ENCODE measurements at places on chromosomes 12 and 14.

DNA sequence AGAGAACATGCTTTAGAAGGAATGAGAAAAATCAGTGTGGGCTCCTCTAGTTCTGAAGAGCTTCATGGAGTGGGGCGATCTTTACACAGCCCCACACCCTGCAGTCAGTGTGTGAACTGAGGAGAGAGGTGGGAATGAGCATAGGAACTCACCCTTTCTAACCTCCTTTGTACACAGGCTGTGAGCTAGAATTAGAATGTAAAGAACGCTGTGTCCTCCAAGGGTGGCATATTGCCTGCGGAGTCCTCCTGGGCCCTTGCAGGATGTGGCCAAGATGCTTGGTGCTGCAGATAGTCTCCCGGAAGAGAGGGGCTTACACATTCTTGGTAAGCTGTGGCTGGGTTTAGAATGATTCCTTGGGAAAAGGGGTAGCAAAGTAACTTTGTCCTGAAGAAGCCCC lies 43.9 kb downstream of the NINJ2 start:
- no peak for DNase-seq

GRCh38 chr12:26987634-26988424 lies 26.4 kb downstream of the TM7SF3 start:
- no peak for DNase-seq

GRCh38 chr14:104142946-104143470 lies 4.6 kb downstream of the KIF26A start:
- no peak for DNase-seq

GRCh38 chr12:31527083-31527482 lies 63.9 kb downstream of the DENND5B start:
- no peak for DNase-seq

DNA sequence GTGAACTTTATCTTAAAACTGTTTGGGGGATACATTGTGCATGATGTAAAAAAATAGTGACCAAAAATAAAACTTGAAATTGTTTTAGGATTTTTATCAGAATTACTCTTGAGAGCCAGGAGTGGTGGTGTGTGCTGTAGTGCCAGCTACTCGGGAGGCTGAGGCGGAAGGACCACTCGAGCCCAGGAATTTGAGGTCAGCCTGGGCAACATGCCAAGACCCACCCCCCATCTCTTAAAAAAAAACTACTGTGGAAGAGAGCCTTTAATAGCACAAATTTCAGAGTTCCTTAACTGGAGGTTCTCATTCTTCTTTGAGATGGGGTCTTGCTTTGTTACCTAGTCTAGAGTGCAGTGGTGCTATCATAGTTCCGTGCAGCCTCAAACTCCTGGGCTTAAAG lies 21.5 kb downstream of the CPSF2 start:
- DNase-seq: no peak

- peak; percentile 22 for DNase-seq
Observed at GRCh38 chr14:30559638-30560091, 707 bp downstream of the G2E3 start.

DNA sequence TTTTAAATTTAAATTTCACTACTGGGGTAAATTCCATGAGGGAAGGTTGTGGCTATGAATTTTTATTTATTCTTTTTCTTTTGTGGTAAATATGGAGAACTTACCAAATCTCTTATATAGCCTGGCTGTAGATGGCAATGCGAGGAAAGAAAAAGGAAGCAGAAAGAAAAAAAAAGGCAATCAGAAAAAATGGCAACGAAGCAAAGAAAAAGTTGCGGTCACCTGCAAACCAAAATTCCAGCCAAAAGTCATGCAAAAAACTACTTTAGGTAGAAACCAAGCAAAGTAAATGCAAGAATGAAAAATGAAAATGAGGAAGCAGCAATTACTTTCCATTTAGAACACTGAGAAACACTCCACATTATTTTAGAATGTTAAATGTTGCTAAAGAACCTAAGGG lies 69.5 kb upstream of the GNPNAT1 start:
- DNase-seq: no peak

GRCh38 chr12:6206327-6206726 lies 6.1 kb downstream of the CD9 start:
- DNase-seq: no peak

- DNase-seq: peak; percentile 80
Observed at GRCh38 chr12:93060666-93061472, 131.8 kb upstream of the EEA1 start.

DNA sequence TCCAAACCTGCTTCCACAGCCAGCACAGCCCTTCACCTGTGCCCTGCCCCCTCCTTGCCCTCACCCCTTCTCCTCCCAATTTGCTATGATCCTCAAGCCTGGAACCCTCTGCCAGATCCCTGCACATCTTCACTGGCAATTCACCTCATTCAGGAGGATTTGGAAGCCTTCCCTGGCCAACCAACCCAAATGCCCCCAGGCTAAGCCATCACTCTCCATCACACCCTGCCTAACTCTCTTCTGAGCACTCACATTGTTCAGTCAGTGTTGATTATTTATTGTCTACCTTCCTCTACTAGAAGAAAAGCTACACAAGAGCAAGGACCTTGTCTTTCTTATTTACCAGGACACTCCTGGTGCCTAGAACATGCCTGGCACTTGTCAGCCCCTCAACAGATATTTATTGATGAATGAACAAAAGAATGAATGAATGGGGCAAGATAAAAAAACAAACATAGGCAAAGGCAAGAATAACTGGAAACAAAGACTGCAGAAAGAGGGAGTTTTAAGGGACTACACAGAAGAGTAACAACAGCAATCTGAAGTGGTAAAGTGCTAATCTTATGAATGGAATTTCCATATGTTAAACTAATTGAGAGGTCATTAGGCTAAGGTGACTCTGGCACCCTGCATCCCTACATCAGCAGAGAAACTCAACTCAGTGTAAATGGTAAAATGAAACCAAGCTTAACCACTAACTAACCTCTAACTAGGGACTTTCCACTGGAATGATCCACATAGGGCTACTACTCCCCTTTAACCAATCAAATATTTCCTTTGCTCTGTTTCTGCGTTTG lies 33.4 kb downstream of the TMTC1 start:
- no peak for DNase-seq

DNA sequence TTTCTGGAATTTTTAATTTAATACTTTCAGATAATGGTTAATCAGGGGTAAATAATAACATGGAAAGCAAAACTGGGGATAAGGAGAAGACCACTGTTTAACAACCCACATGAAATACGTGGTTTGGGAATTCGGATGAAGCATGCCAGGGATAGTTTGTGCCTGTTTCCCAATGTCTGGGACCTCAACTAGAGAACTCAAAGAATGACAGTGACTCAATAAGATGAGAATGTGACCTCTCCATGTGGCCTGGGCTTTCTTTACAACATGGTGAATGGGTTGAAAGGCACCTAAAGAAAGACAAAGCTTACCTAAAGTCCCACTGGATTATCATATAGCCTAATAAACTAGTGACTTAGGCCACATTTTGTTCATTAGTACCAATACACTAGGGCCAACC lies 460.3 kb upstream of the LRFN5 start:
- DNase-seq: no peak
